ENCODE measurements at places on chromosomes 12 and 14.

DNA sequence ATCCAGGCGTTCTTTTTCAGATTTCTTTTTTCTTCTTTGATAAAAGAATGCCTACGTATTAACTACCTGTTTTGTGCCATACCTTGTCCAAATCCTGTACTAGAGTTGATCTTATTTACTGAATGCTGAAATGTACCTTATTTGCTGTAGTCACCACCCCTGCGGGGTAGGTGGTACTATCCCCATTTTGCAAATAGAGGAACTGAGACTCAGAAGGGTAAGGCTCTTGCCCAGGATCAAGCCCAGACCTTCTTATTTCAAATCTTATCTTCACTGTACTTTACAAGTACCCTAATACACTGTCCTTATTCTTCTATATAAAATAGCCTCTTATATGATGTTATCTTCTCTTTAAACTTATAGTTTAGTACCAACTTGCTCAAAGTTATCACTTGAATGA, 206.5 kb downstream of the SLC41A2 start:
- DNase-seq, result no peak

DNA sequence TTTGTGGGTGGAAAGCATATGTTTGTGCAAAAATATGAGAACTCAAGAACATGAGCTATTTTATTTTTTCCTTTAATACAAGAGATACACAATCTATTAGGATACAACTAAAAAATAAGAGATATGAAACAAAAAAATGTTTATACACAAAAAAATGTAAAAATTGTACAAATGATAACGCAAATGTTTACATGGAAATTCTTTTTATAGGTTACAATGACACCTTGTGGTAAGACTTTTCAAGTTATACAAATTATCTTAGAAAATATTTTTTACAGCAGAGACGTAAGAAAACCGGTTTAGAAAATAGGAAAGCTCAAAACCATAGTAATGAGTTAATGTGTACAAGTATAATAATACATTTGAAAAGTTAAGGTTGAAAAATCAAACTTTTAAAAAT, 25.5 kb downstream of the CEP83 start:
- no peak for DNase-seq

DNA sequence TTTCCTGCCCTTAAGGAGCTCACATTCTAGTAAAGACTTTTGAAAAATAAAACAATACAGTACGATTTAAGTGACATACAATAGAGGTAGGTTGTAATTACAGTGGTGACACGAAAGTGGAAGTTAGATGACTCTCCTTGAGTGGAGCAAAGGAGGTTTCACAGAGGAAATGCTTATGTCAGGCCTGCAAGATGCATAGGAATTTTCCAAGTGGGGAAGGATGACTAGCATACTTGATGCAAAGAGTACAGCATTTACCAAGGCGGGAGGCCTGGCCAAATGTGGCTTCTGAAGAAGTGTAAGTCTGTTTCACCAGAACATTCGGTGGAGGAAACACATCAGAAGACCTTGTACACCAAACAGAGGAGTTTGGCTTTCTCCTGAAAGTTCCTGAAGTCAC, 55.2 kb downstream of the ERO1A start:
- no peak for DNase-seq

GRCh38 chr14:38662781-38663180, 406.9 kb upstream of the CLEC14A start:
- DNase-seq, result no peak

- no peak for DNase-seq
Measured at GRCh38 chr12:124639122-124639806, 71.9 kb upstream of the NCOR2 start.

All from activated T-cell treated with anti-CD3 and anti-CD28 coated beads, Interleukin-2, amount 50 U/mL, for 24 hours (primary cell).